ENCODE measurements at places on chromosomes 12 and 14. TPM values are rescaled to one million over a fixed set of nuclear protein-coding genes. Genes with fewer than 3 reads are reported as not detected.

GRCh38 chr12:126343321-126343720, 1278.1 kb downstream of the AACS start:
- no peaks in the 10 kb centered on the region for H3K27me3 ChIP-seq
- no peak overlapping the region for H3K27ac ChIP-seq
- no peaks in the 10 kb centered on the region for H3K36me3 ChIP-seq

SDR9C7 gene
- total RNA-seq: not detected

- H3K27me3 ChIP-seq: no peaks in the 10 kb centered on the region
- no peak overlapping the region for H3K4me3 ChIP-seq
- peaks cover 7% of the 10 kb centered on the region for H3K4me1 ChIP-seq
Measured at GRCh38 chr12:26704684-26705460, 128.1 kb downstream of the ITPR2 start.

GRCh38 chr12:132181570-132182200, 37.4 kb downstream of the NOC4L start:
- no peaks in the 10 kb centered on the region for H3K4me1 ChIP-seq
- no peak overlapping the region for H3K27ac ChIP-seq
- no peak for DNase-seq
- no peak overlapping the region for H3K4me3 ChIP-seq
- H3K36me3 ChIP-seq: no peaks in the 10 kb centered on the region
- peaks cover 3% of the 10 kb centered on the region for H3K27me3 ChIP-seq

PUS1 gene
- 28.8 TPM for total RNA-seq

- H3K4me1 ChIP-seq: no peaks in the 10 kb centered on the region
- no peaks in the 10 kb centered on the region for H3K36me3 ChIP-seq
Measured at GRCh38 chr12:104026841-104027599, 23.0 kb downstream of the GLT8D2 start.

MYO1A gene
- total RNA-seq: 0.25 TPM

GRCh38 chr12:3931776-3932175, 58.6 kb upstream of the PARP11 start:
- H3K27me3 ChIP-seq: no peaks in the 10 kb centered on the region
- H3K4me1 ChIP-seq: peaks cover 6% of the 10 kb centered on the region
- DNase-seq: no peak
- no peak overlapping the region for H3K27ac ChIP-seq
- no peak overlapping the region for H3K4me3 ChIP-seq

DNA sequence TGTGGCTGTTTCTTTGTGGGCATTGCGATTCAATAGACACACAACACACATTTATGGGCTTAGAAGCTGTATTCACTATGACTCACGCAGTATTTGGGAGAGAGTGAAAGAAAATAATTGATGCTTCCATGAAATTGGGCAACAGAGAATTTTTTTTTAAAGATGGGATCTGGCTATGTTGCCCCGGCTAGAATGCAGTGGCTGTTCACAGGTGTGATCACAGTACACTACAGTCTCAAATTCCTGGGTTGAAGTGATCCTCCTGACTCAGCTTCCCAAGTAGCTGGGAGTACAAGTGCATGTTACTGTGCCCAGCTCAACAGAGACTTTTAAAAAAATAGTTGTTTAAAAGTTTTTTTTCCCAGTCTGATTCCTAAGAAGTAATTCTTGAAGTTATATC, 146.3 kb downstream of the APAF1 start:
- H3K36me3 ChIP-seq: no peaks in the 10 kb centered on the region
- H3K27me3 ChIP-seq: no peaks in the 10 kb centered on the region
- H3K4me3 ChIP-seq: no peak overlapping the region
- no peaks in the 10 kb centered on the region for H3K4me1 ChIP-seq
- no peak overlapping the region for H3K27ac ChIP-seq
- no peak for DNase-seq

GRCh38 chr14:54221971-54222370, 174.8 kb upstream of the CDKN3 start:
- no peak overlapping the region for H3K27ac ChIP-seq
- no peaks in the 10 kb centered on the region for H3K4me1 ChIP-seq
- H3K4me3 ChIP-seq: no peak overlapping the region
- no peak for DNase-seq

DNA sequence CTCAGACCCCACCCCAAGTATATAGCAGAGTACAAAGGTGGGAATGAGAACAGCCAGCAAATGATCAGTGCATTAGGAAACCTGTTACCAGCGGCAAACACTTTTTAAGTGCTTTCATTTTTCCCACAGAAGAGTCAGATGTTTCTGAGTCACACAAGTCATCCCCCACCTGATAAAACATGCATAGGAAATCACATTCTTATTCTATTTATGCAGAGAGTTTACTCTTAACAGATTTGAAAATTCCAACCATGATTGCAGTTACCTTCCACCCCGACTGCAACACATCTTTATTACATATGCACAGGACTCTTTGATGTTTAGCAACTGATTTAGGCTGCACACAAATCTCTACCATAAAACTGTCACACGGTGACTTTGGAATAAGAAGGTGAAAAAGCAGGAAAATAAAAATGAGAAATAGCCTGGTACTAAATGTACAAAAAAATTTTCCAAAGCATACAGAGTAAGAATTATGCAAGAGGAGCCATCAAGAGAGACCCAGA, 236.4 kb downstream of the PAWR start:
- no peaks in the 10 kb centered on the region for H3K27me3 ChIP-seq
- H3K36me3 ChIP-seq: no peaks in the 10 kb centered on the region
- no peaks in the 10 kb centered on the region for H3K4me1 ChIP-seq
- H3K27ac ChIP-seq: no peak overlapping the region
- no peak for DNase-seq

TBX5 gene
- total RNA-seq: not detected

GRCh38 chr14:63269561-63270225, 49.0 kb downstream of the GPHB5 start:
- no peak overlapping the region for H3K4me3 ChIP-seq
- no peak overlapping the region for H3K27ac ChIP-seq
- no peaks in the 10 kb centered on the region for H3K36me3 ChIP-seq
- H3K27me3 ChIP-seq: no peaks in the 10 kb centered on the region
- no peaks in the 10 kb centered on the region for H3K4me1 ChIP-seq

DNA sequence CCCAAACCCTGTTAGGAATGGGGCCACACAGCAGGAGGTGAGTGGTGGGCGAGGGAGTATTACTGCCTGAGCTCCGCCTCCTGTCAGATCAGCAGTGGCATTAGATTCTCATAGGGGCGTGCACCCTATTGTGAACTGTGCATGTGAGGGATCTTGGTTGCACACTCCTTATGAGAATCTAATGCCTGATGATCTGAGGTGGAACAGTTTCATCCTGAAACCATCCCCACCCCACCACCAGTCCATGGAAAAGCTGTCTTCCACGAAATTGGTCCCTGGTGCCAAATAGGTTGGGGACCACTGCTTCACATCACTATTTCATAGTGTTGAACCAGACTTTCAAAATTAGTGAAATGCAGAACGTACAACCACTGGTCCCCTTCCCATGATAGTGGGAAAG, 57.9 kb upstream of the BICD1 start:
- no peak for DNase-seq
- H3K4me3 ChIP-seq: no peak overlapping the region
- no peaks in the 10 kb centered on the region for H3K36me3 ChIP-seq
- no peak overlapping the region for H3K27ac ChIP-seq
- no peaks in the 10 kb centered on the region for H3K27me3 ChIP-seq

GRCh38 chr12:104385510-104385909, 71.2 kb upstream of the CHST11 start:
- no peak overlapping the region for H3K4me3 ChIP-seq
- H3K27ac ChIP-seq: no peak overlapping the region
- H3K27me3 ChIP-seq: no peaks in the 10 kb centered on the region
- H3K4me1 ChIP-seq: no peaks in the 10 kb centered on the region
- no peaks in the 10 kb centered on the region for H3K36me3 ChIP-seq
- no peak for DNase-seq

DNA sequence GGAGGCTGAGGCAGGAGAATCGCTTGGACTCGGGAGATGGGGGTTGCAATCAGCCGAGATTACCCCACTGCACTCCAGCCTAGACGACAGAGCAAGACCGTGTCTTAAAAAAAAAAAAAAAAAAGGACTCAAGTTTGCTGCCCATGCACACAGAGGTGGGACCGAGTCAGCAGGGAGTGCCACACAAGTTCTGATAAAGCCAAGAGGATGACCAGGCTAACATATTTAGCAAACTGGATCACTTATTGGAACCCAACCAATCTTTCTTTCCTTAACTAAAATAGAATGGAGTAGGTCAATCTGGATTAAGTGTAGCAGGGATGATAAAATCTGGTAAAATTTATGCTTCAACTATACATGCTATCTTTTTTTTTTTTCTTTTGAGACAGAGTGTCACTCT, 190.4 kb upstream of the FOXN3 start:
- H3K4me1 ChIP-seq: no peaks in the 10 kb centered on the region
- no peak overlapping the region for H3K4me3 ChIP-seq
- H3K27me3 ChIP-seq: no peaks in the 10 kb centered on the region
- no peak overlapping the region for H3K27ac ChIP-seq

DNA sequence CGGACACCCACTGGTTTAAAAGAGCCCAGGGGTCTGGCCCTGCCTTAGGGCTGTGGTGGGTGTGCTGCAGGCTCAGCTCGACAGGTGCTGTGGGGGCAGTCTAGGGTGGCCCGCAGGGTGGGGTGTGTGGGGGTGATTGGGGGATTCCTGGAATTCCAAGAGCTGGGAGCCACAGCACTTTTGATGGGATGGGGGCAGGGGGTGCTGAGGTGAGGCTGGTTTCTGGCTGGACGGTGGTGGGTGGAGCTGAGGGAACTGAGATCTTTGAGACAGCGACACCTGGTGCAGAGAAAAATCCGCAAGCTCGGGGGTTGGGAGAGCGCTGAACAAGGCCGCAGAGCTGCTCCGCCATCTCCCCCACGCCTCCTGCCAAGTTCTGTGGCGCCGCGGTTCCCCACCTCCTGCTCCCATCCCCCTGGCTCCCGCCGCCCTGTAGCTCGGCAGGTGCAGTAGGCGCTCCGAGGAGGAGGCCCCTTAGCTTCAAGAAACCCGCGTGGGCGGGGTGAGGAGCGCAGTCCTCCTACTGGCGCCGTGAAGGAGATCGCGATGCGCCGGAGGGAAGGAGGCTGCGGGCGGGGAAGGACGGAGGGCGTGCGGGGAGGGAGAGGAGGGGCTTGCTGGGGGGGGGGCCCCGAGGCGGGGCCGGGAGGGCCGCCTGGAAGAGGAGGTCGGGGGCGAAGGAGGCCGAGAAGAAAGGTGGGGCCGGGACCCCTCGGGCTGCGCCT, 1.3 kb upstream of the TEDC1 start:
- DNase-seq: peak; percentile 96
- H3K36me3 ChIP-seq: no peaks in the 10 kb centered on the region
- H3K4me3 ChIP-seq: peak overlapping the region; percentile 55
- H3K4me1 ChIP-seq: peaks cover 10% of the 10 kb centered on the region
- no peaks in the 10 kb centered on the region for H3K27me3 ChIP-seq

CLEC9A gene
- total RNA-seq: 0.57 TPM

CDCA4 gene
- 6.3 TPM for total RNA-seq

DNA sequence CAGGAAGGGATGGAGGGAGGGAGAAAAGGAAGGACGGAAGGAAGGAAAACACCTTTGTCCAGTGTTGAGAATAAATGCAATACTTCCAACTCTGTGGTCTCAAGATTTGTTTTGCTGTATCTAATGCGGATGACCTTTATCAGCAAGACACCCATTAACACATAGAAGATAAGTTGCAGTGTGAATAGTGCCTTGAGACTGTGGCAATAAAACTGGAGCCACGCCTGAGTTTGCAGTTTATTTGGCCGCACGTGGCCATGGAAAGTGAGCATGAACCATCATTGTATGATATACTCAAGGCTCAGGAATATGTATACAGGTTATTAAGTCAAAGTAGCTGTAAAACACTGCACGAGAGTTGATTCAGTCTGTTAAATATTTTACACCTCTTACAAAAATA, 113.6 kb upstream of the EEA1 start:
- no peaks in the 10 kb centered on the region for H3K27me3 ChIP-seq
- H3K4me1 ChIP-seq: no peaks in the 10 kb centered on the region
- no peak for DNase-seq
- no peaks in the 10 kb centered on the region for H3K36me3 ChIP-seq

GRCh38 chr14:65210822-65211182, 108.5 kb upstream of the MAX start:
- H3K27me3 ChIP-seq: no peaks in the 10 kb centered on the region

HCAR3 gene
- not detected for total RNA-seq

- H3K27me3 ChIP-seq: no peaks in the 10 kb centered on the region
- H3K4me1 ChIP-seq: no peaks in the 10 kb centered on the region
Measured at GRCh38 chr14:104284107-104284592, 145.8 kb downstream of the KIF26A start.

GRCh38 chr14:33986804-33987203, 35.9 kb upstream of the EGLN3 start:
- no peak overlapping the region for H3K4me3 ChIP-seq
- no peaks in the 10 kb centered on the region for H3K36me3 ChIP-seq
- no peak for DNase-seq
- H3K27me3 ChIP-seq: no peaks in the 10 kb centered on the region

ANO6 gene
- 46.3 TPM for total RNA-seq

DNA sequence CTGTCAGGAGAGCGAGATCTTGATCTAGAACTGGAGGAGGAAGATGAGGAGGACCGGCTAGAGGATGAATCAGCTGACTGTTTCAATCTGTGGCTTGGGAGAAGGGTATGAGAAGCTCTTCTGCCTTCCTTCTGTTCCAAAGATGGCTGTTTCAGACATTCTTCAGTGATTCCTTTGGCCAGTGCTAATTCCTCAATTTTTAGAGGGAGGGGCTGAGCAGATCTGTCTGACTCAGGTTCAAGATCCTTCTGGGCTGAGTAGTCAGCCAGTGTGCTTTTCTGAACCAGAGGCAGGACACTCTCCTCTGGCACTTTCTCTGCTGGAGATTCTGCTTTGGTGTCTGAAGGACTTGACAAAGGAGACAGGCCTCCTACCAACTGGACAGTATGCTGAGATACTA, 15.2 kb downstream of the ACIN1 start:
- no peak overlapping the region for H3K4me3 ChIP-seq
- H3K36me3 ChIP-seq: peaks cover 46% of the 10 kb centered on the region
- H3K27ac ChIP-seq: no peak overlapping the region

DNA sequence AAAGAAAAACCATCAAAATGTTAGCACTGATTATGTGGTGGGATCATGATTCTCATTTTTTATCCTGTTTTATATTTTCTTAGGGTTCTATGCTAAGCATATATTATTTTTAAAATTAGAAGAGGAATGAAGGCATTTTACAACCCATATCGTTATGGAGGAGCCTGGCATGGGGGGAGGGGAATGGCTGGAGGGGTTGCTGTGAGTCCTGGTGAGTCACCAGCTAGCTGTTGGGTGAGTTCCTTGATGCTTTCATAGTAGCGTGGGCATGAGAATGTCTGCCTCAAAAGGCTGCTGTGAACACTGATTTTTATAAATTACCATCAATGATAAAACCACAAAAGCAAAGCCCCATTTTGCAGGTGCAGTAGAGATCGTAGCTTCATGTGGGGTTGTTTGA, 46.9 kb downstream of the C14orf132 start:
- no peak for DNase-seq
- H3K36me3 ChIP-seq: no peaks in the 10 kb centered on the region
- H3K4me3 ChIP-seq: no peak overlapping the region
- H3K4me1 ChIP-seq: peaks cover 3% of the 10 kb centered on the region

DNA sequence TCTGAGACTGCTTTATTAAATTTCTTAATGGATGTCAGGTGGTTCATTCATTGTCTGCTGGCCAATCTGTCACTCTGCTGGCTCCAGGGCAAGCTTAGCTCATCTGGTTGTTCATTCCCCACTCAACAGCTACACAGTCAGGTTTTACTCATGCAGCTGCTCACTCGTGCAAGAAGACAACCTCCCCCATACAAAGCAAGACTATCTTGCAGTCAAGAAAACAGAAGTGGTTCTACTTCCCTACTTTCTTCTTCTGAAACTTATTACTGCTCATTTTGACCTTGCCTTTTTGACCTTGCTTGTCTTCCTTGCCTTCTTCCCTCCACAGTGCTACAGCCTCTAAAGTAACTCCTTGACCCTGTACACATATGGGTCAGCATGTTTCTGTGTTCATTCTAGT, 277.9 kb downstream of the SSPN start:
- H3K36me3 ChIP-seq: no peaks in the 10 kb centered on the region
- no peak overlapping the region for H3K27ac ChIP-seq
- no peak overlapping the region for H3K4me3 ChIP-seq

SMIM41 gene
- 0.31 TPM for total RNA-seq

PTGER2 gene
- 10.0 TPM for total RNA-seq

MDP1 gene
- 22.8 TPM for total RNA-seq

Measured in kidney (tissue), 22 donors.